ENCODE measurements at places on chromosomes 4 and X.
A peak's percentile ranks its signal among the peaks of the same experiment; 100 is the strongest.

DNA sequence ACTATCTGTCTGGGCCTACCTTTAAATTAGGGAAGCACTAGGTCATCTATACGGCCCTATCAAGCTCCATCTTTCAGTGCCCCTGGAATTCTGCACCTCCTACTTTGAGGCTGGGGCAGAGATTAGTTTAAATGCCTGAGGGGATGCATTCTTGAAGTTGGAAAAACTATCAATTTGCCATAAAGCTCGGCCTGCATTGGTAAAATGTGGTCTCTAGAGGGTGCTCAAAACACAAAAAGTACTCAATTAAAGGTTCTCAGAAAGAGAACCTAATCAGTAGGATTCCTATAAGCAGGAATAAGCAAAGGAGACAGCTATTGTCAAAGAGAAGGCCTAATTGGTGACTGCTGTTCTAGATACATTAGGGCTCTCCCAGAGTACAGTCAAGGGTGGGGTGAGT is 111.7 kb downstream of the AMER1 start:
- peak; percentile 0 for DNase-seq

DNA sequence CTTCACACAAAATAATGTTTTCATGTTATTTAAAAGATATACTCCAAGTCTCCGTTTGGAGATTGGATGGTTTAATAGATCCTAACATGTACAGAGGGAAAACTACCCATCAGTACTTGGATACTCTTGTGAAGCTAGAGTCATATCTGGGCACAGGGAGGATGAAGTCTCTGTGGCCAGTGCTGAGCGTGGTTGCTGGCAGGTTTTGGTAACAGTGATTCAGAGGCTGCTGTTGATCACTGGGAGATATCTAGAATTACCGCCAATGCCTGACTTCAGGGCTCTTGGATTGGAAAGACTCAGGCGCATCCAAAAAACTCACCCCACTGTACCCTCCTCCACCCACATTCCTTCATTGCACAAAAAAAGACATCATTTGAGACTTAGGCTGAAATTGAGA is 107.2 kb upstream of the PGRMC2 start:
- DNase-seq: no peak

- no peak for DNase-seq
These were observed 49.2 kb downstream of the MFAP3L start for GRCh38 chr4:169976951-169977350.

DNA sequence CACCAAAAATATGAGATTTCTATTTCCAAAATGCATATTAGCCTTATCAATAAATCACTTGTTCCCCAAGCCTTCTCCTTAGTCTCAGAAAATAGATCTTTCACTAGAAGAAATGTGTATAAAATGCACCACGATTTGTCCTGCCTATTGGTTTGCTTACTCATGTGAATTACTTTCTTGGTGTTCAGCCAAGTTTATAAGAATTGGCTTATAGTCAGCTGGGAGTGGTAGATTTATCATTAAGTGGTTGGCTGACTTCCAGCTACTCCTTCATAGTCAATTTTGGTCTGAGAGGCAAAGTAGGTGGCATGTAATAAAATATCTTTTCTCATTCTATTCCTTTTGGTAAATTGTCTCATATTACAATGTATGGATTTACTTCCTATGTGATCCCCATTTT is 1.3 kb downstream of the SULT1E1 start:
- no peak for DNase-seq

DNA sequence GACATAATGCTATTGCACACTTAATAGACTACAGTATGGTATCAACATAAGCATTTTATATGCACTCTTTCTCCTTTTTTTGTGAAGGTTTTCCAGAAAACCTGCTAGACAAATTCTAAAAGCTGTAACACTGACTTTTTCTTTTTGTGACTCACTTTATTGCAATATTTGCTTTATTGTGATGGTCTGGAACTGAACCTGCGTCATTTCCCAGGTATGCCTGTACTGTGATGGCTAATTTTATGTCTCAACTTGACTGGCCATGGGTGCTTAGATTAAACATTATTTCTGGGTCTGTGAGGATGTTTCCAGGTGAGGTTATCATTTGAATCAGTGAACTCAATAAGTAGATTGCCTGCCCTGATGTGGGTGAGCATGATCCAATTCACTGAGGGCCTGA is 35.5 kb upstream of the LAMP2 start:
- DNase-seq: no peak

- no peak for DNase-seq
These were observed 10.9 kb downstream of the MFAP3L start for GRCh38 chr4:170015285-170015684.

GRCh38 chr4:33948921-33949320 is 2295.4 kb downstream of the ARAP2 start:
- no peak for DNase-seq

- DNase-seq: no peak
These were observed 4.1 kb upstream of the CPLX1 start for GRCh38 chr4:829761-830600.

DNA sequence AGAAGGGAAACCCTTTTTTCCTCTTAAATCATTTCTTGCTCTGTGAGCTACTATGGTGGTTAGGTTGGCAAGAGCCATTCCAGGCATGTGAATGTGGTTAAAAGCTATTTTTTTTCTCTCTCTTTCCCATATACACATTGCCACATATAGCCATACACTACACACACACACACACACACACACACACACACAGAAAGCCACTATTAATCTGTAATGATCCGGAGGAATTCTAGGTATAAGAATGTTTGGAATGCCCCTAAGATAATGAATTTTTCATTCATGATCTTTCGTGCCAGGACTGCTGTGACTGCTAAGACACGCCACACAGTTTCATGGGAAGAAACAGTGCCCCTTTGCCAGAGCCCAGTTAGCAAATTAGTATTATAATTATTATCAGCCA is 21.8 kb upstream of the TLL1 start:
- DNase-seq: no peak

DNA sequence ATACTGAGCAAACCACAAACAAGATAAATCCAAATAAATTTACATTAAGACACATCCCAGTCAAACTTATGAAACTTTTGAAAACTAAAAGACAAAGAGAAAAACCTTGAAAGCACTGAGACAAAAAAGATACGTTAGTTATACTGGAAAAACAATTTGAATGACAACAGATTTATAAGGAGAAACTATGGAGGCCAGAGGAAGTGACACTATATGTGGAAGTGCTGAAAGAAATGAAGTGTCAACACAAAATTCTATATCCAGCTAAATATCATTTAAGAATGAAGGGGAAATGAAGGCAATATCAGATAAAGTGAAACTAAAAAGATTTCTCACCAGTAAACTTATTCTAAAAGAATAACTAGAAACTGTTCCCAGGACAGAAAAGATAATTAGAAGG is 283.7 kb downstream of the RAPGEF2 start:
- DNase-seq: no peak
